Amniotic epithelial cell (primary cell): ENCODE measurements at places on chromosomes 7 and 10.

DNA sequence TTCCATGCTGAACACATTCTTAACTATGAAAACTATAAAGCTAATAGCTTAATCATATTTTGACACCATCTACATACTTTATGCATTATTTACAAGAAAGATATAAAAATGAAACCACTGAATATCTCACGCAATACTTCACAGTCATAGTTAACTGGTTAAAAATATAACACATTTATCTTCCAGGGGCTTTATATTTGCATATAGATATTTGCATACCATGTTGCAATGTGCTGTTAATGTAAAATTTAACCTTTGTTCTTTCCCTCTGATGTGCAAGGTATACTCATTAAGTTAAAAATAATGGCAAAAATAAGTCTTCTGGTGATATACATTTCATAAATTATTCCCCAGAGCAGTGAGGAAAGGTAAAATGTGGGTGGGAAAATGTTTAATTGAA, 76.9 kb upstream of the MGMT start:
- DNase-seq, result no peak

GRCh38 chr7:840001-840600, 7.8 kb downstream of the SUN1 start:
- no peak for DNase-seq

DNA sequence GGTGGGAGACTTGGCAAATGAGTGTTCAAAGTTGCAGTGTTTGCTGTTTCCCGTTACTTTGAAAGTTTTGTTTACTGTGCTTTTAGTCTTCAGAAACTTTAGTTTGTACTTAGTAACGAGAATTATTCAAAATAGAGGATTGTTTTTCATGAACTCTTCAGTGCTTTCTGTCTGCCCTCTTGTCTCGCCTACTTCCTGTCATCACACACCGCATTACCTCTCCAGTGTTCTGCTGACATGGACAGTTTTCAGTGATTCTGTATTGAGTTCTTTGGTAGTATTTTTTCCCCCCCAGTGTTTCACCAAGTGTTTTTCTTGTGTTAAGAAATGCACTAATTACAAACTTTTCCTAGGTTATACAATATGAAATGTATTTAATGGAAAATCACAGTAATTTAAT, 207.0 kb downstream of the MLLT10 start:
- no peak for DNase-seq

DNA sequence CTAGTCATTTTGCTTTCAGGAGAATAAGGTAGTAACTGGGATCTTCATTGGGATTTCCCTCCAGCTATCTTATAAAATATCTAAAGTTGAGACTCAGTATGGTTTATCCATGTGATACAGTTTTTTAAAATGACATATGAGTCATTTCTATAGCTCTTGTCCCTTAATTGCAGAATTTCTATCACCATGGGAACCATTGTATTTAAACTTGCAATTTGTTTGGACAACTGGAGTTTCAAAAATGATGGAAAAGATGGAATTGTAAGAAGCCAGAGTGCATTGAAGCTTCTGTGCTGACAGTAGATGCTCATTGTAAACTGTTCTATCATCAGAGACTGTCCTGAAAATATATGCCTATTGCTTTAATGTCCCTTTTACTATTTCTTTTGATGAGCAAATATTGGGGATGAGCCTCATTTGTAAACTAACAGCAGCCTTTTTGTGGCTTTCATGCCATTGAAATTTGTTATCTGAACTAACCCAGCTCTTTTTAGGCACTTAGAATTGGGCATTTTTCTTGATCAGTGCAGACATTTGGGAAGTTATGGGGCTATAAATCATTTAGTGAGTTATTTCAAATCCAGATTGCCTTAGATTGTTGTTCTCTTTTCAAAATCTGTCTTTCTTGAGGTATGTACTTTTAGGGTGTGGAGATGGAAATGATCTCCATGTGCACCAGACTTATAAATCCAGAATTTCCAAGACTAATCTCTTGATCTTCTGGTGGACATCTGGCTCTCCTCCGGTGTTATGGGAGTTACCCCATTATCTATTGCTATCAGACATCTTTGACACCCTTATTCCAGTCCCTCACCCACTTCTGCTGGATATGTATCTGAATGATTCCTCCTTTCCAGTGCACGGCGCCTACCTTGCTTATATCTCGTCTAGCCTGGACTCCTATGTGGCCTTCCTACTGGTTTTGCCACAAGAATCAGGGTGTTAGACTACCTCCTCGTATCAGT, 159.0 kb downstream of the SND1 start:
- DNase-seq, result no peak

DNA sequence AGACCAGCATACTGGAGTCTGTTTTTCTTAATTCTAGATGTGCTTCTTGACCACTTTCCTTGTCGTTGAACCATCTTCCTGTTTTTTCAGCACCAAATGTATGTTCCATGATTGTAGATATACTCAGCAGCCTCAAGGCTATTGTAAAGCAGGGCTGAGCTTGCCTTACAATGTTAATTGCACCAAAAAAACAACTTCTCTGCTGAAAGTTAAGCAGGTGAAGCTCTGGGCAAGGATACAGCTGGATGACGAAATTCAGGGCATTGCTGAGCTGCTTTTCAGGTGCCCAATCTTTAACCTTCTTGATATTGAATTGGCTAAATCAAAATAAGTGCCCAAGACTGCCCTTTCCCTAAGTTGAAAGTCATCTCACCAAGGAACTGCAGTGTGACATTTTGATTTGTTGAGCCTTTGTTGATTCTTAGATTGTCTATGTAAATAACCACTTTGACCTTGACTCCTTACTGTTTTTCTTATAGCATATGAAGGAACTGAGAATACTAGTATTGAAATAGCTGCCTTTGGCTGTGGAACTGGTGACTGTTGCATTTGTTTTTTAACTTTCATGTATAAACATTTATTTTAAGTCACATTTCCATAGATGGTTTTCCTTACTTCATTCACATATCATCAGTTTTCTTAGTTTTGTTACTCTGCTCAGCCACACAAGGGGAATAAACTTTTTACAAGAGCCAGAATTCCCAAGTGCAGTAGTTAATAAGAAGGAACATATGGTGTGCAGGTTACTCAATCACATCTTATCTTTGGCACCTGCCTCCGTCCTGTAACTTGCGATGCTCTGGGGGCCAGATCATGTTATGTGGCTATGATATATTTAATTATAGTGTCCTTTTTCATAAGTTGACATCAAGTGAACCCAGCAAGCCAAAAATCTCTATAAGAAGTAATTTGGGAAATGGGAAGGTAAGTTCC, 3.1 kb downstream of the AHCYL2 start:
- DNase-seq, result no peak

- DNase-seq, result no peak
These were observed 366.2 kb downstream of the PCDH15 start for GRCh38 chr10:54434782-54435181.

DNA sequence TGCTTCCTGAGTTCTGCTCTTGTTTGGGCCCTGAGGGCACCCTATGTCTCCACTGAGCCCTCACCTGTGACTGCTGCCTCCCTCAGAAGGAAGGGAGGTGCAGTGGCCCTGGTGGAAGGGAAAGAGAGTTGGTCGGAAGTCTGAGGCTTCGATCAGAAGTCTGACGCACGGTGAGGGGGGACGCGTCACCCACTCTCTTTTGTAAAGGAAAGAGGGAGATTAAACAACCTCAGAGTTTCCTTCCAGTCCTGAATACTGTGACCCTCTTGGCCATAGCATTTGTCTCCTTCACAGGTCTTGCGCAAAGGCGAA, 31.4 kb upstream of the TRIM8 start:
- DNase-seq, result no peak

- DNase-seq, result no peak
These were observed 4.2 kb downstream of the STK32C start for GRCh38 chr10:132303361-132304115.

DNA sequence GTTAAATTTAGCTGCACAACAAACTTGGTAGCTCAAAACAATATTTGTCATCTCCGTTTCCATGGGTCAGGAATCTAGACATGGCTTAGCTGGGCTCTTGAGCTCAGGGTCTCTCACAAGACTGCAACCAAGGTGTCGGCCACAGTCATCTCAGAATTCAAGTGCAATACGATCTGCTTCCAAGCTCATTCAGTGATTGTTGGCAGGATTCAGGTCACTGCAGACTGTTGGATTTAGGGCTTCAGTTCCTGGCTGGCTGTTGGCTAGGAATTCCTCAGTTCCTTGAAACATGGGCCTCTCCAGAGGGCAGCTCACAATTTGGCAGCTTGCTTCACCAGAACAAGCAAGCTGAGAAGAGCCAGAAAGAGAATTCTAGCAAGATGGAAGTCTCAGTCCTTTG, 17.5 kb upstream of the CHST3 start:
- no peak for DNase-seq

DNA sequence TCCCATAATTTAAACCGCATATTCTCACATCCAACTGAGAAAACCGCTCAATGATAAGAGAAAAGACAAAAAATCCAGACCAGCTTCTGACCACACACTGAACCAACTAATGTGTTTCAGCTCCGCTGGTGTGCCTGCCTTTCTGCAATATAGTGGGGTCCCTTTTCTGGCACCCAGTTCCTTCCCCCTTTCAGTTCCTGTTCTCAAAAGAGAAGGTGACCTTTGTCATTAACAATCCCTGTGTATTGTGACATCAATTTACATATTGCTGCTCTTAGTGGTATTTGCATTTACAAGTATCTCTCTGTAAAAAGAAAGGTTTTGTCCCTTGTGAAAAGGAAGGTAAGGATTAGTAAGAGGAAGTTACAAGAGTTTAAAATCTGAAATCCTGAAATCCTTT, 1.4 kb downstream of the PPP1R17 start:
- DNase-seq, result no peak

DNA sequence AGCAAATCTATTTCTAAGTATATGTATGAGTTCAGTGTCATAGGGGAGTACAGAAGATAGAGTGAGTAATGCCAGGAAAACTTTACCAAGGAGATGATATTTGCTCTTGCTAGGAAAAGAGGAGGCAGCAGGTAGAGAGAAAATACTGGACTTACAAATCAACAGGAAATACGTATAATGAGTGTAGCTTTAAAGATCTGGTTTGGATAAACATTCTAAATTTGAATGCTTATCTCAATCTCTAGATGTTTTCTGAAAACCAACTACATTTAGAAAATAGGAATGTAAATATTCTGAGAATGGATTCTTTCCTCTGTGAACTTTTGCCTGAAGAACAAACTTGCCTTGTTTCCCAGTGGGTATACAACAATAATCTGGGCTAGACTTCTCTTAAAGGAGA, 46.9 kb upstream of the GNAI1 start:
- peak; percentile 73 for DNase-seq

GRCh38 chr7:132509643-132510042, 66.6 kb downstream of the PLXNA4 start:
- no peak for DNase-seq
